CD4-positive, alpha-beta T cell treated with Interferon gamma for 1 hour (primary cell): ENCODE measurements at places on chromosomes 12 and 14.

GRCh38 chr14:42429401-42429800, 822.7 kb downstream of the LRFN5 start:
- no peak for DNase-seq

GRCh38 chr12:5222011-5222461, 178.4 kb downstream of the KCNA5 start:
- no peak for DNase-seq

DNA sequence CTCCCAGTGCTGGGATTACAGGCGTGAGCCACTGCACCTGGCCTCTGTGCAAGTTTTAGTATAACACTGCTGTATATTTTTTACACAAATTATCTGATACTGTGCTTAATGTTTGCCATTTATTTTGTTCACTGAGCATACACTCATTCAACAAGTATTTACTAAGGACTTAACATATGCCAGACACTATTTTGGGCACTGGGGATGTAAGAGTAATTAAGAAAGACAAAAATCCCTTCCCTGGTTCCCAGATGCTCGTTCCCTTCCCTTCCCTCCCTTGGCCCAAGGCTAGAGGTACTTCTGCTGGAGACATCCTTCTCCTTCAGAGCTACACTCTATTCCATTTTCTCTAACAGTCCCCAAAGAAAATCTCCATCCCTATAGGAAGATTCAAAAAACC, 12.5 kb downstream of the CIT start:
- DNase-seq, result no peak

DNA sequence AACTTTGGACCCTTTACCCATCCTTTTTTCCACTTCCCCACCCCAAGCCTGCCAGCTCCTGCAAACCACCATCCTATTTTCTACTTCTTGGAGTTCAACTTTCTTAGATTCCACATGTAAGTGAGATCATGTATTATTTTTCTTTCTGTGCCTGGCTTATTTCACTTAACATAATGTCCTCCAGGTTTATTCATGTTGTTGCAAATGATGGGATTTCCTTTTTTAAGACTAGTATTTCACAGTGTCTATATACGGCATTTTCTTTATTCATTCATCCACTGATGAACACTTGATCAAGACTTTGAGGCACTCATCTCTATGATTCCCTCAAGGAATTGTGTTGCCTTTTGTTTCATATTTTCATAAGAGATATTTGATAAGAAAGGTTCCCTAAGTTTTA, 5.6 kb upstream of the PRPF39 start:
- DNase-seq, result no peak

GRCh38 chr12:51428256-51428655, 3.6 kb downstream of the SLC4A8 start:
- DNase-seq, result no peak

GRCh38 chr14:20197459-20197858, 6.8 kb downstream of the OR11G2 start:
- no peak for DNase-seq

GRCh38 chr12:76402259-76402658, 54.0 kb upstream of the BBS10 start:
- no peak for DNase-seq

DNA sequence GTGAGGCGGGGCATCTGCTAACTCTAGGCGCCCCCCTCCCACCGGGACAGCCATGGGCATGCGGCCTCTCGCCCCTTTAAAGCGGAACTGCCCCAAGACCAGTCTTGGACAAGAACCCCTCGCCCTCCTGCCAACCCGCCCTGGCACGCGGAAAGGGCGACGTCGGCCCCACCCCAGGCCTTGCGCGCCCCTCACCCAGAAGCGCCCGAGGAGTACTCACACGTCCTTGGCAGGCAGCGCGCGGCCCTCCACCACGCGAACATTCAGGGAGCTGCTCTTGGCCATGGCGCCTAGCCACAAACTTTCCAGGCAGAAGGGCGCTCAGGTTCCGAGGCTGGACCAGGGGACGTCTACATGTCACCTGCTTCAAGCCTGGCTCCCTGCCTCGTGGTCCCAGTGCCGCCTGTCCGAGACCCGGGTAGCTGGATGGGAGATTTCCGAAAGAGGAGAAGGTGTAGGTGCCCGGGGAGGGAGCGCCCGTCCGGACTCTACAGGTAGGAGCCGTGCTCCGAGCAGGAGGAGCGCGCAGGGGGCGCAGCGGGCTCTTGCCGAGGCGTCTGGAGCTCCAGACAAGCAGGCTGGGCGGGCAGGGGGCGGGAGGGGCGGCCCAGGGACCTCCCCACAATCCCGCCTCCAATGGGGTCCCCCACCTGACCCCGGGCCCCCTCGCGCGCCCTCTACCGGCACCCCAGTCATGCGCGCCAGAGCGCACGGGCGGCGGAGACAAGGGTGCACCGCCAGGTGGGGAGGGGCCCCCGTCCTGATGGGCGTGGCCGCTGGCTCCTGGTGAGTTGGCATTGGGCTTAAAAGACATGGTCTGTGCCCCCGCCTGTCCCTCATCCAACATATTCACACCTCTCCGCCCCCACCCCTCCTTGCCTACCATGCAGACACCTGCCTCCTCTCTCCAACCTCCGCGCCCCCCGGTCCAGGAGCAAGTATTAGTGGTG, at the start of gene RASAL1:
Gene RASAL1, minus strand, starts transcription at position 584 of the 950 bp plus-strand sequence. Its CDS starts 299 bp downstream, at position 285.
- DNase-seq, result peak; percentile 76

- DNase-seq, result no peak
Observed at GRCh38 chr14:96802963-96803362, 5.8 kb downstream of the VRK1 start.

- DNase-seq, result no peak
Observed at GRCh38 chr12:42692749-42693148, 103.2 kb upstream of the PRICKLE1 start.

- no peak for DNase-seq
Observed at GRCh38 chr12:107541001-107541705, 144.4 kb upstream of the PWP1 start.

- DNase-seq, result no peak
Observed at GRCh38 chr12:130335517-130336392, 1.9 kb upstream of the PIWIL1 start.

DNA sequence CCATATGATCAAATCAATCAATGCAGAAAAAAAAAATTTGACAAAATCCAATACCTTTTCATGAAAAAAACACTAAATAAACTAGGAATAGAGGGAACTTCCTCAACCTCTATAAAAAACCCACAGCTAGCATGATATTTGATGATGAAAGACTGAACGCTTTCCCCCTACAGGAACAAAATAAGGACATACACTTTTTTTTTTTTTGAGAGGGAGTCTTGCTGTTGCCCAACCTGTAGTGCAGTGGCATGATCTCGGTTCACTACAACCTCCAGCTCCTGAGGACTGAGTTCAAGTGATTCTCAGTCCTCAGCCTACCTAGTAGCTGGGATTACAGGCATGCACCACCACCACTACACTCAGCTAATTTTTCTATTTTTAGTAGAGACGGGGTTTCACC, 17.9 kb upstream of the CAMKK2 start:
- no peak for DNase-seq

DNA sequence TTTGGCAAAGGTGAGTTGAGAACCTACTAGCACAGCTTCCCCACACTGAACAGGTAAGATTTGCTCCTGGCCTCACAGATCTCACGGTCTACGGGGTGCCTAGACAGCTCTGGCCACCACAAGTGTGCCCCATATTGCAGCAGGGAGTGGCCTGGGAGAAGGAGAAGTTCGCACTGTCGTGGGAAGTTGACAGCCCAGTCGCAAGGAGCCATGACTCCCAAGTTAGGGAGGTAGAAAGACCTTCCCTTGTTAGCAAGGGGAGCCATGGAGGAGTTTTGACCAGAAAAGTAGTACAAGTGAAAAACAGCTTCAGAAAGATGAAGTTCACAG, 316.3 kb downstream of the BCL11B start:
- DNase-seq, result no peak

- DNase-seq, result no peak
Observed at GRCh38 chr14:87805315-87805723, 187.7 kb downstream of the GALC start.

GRCh38 chr14:89351221-89351515, 65.9 kb downstream of the FOXN3 start:
- no peak for DNase-seq

GRCh38 chr14:19974844-19975243, 547 bp upstream of the OR4K15 start:
- no peak for DNase-seq

DNA sequence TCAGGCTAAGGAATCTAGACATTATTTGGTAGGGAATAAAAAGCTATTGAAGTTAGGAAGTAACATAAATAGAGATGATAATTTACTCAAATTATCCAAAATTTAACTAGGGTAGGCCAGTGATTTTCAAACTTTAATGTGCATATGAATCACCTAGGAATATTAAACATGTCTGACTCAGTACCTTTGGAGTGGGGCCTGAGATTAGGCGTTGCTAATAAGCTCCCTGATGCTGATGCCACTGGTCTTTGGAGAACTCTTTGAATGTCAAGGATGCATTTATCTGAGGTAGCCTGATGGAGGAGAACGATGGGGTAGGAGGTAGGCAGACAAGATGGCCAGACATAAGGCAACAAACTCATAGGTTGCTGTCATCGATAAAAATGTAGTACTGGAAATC, 33.2 kb downstream of the EFCAB11 start:
- no peak for DNase-seq

GRCh38 chr14:32054536-32054935, 22.6 kb upstream of the ARHGAP5 start:
- no peak for DNase-seq

- DNase-seq, result no peak
Observed at GRCh38 chr12:120457133-120457532, 10.9 kb downstream of the GATC start.

DNA sequence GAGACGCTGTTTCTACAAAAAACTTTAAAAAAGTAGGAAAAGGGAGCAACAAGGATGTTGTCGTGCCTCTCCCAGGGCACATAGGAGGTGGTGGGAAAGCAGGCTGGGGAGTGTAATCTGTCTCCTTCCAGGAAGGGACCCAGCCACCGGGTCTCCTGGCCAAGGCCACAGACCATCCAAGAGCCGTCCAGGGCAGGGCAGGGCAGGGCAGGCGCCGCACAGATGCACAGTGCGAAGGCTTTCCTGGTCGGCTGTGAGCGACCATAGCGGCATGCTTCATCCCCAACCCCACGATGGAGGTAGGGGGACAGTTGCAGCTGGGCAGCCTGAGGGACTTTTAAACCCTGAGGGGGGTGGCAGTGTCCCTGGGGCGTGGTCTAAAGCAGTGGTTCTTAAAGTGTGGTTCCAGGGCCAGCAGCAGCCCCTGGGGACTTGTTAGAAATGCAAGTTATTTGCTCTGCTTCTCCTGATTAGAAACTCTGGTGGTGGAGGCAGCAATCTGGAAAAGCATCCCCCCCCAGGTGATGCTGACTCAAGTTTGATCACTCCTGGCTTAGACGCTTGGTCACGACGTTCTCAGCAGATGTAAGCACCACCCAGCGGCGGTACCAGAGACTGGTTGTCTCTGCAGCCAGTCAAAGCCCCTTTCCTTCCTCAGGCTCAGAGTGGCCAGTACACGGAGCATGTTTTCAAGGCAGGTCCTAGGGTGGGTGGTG, 197.4 kb upstream of the PRMT8 start:
- DNase-seq, result no peak

DNA sequence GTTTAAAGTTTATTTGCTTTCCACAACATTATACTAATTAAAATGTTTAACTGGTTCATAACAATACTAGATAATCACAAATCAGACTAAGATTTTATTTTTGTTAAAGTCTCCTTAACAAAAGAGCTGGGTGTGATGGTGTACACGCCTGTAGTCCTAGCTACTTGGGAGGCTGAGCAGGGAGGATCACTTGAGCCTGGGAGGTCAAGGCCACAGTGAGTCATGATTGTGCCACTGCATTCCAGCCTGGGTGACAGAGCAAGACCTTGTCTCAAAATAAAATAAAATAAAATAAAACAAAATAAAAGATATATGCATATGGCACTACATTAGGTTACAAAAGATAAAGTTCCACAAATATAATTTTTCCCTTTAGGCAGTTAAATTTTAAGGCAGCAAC, 5.6 kb downstream of the MIS18BP1 start:
- DNase-seq, result no peak

- no peak for DNase-seq
Observed at GRCh38 chr12:78236264-78236663, 405.6 kb downstream of the NAV3 start.

DNA sequence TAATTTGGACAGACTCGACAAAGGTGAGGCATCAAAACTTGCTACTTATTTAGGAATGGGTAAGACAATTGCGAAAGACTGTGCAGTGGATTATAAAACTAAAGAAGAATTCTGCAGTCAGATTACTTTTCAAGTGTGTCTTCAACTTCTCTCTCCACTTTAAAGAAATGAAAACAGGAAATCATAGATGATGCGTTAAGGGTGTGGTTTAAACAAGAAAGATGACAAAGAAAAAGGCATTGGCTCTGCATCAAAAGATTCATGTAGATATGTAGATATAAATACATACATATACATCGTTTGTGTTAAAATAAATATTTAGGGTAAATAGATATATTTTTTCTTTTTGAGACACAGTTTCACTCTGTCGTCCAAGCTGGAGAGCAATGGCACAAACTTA, 74.6 kb upstream of the PARP11 start:
- DNase-seq, result no peak

DNA sequence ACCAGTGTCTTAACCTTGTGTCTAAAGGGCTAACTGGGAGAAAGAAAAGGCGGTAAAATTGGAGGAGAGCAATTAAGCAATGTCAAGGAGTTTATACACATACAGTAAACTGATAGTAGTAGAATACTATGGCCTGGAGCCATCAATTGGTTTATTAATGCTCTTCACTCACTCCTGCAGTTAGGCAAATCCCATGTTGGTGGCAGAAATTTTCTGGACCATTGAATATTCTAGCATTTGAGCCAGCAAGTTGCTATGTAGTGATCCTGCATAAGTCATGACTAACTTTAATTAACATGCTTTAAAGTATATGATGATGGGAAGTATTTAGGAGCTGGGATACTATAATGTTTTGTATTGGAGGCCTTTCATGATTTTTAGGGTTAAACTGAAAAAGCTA, 14.3 kb upstream of the DERA start:
- no peak for DNase-seq

DNA sequence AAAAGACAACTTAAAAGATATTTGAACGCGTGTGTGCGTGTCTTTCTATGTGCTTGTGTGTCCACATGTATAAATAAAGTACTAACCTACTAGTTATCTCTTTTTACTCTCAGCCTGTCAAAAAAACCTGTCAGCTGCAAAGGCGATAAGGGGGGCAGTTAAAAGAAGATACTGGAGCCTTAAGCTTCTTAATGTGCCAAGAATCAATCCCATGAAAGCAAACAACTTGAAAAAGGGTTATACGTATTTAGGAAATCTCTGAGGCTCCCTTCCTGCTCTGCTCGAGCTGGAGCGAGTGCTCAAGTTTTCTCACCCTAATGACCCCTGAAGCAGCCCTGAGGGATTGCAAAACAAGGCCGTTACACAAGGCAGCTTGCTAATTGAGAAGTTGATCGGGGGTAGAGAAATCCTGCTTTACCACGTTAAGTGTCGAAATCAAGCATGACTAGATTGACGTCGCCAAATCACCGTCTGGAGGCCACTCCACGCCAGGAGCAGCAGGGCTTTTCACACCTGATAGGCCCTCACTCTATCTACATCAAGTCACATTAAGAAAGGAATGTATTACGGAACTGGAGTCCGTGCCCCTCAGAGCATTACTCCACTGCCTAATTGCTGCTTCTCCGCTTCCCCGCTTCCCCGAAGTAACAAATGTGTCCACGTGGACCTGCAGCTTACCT, 32.4 kb downstream of the LMO3 start:
- DNase-seq, result peak; percentile 2

- no peak for DNase-seq
Observed at GRCh38 chr12:2504577-2504976, 290.2 kb upstream of the FKBP4 start.

GRCh38 chr14:60174352-60175254, 9.4 kb upstream of the DHRS7 start:
- DNase-seq, result no peak
